ENCODE measurements at places on chromosomes 2 and 18.

DNA sequence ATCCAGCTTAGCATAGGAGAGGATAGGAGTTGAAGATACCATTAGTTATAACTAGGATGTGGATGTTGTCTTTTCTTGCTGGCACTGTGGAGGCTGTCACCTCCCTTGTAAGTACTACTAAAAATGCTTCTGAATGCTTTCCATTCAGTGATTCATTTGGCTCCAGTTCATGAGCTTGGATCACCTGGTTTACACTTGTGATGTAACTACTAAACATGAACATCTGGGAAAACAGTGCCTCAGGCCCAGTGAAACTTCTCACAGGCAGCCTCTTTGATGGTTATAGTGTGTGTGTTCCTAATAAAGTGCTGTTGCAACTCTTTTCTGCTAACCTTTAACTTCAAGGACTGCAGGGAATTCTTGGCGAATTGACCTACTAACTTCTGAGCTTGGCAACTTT lies 13.0 kb upstream of the SLC9A2 start:
- no peak for DNase-seq

DNA sequence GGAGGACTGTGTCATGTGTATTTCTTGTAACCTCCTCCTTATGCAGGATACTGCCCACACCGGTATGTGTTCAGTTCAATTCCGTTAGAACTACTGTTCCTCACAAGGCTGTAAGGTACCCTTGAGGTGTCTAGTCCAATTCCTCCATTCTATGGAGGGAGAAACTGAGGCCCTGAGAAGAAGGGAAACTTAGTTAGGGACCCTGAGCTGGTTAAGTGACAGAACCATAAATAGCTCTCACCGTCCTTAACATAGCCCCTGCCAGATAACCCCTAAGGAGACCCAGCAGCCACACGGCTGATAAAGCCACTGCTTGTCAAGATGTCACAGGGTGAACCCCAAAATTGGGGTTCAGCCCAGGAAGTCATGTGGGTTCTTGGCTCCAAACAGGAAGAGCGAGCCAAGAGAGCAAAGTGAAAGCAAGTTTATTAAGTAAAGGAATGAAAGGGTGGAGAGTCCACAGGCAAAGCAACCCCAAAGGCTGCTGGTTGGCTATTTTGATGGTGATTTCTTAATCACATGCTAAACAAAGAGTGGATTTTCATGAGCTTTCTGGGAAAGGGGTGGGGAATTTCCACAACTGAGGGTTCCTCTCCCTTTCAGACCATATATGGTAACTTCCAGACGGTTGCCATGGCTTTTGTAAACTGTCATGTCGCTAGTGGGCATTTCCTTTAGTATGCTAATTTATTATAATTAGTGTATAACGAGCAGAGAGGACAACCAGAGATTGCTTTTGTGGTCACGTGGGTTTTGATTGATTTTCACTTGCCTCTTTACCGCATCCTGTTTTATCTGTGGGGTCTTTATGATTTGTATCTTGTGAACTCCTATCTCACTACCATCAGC lies 83.4 kb upstream of the RTN4 start:
- DNase-seq, result peak; percentile 76

DNA sequence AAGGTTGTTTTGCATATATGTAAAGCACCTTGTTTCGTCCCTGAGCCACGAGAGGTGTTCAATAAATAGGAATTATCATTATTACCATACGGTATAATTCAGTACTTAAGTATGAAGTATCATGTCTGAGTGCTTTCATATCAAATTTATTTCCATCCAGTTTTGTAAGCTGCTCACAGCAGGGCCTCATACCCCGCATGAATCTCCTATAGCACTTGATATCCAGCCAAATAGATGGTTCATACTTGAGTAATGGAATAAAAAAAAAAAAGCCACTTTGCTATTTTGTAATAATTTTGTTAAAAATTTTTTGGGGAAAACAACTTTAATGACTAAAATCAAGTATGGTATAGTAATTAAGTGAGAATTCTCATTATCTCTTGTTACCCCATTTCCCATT lies 160.8 kb upstream of the NOSTRIN start:
- no peak for DNase-seq

- DNase-seq, result peak; percentile 76
These were observed 81.5 kb downstream of the PRPF40A start for GRCh38 chr2:152635635-152636298.

GRCh38 chr2:17719562-17720371 lies 33.8 kb downstream of the SMC6 start:
- DNase-seq, result peak; percentile 60

DNA sequence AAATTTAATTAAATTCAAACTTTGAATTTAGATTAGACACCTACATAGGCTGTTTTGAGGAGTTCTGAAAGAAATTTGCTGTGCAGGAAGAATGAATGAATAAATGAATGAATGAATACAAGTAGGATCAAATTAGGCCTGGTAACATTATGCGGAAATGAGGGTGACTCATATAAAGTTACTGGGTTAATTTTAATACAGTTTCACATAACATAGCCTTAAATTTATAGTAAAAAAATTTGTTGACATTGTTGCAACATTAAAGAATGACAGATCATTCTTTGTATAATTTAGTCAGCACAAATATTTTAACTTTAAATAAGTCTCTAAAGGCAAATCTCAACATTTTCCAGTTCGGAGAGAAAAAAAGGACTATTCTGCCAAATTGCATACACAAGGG lies 1293.1 kb upstream of the SLC39A10 start:
- no peak for DNase-seq

DNA sequence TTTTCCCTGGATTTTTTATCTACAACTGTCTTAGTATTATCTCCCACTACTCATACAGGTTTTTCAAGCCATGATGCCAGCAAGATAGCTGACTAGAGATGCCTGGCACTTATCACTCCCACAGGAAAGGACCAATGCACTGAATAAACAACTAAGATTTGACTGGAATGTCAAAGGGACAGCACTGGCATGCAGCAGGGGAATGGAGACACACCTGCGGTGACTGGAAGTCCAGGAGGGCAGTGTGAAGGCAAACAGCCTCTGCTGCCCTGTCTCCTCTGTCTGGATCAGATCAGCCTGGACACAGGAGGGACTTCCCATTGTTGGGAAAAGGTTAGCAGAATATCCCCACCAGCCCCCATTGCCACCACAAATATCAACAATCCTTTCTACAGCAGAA lies 85.1 kb downstream of the TMEM237 start:
- DNase-seq, result no peak

GRCh38 chr2:215171796-215172195 lies 33.4 kb upstream of the ABCA12 start:
- DNase-seq, result no peak

DNA sequence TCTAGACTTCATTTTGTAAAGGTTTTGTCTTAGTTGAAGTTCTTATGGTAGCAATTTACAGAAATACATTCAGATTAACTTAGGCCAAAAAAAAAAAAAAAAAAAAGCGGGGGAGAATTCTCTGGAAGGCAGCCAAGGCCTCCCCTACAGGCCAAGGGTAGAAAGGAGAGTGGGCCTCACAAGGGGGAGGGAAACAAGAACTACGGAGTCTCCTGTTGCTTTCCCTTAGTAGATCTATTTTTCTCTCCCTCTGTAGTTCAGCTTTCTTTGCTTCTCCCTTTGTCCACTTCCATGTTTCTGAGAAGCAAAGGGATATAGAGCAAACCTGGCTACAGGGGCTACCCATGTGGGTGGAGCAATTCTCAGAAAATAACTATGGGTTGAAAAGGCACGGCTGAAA lies 2.4 kb upstream of the STK11IP start:
- DNase-seq, result no peak

GRCh38 chr2:237967463-237967951 lies 693 bp downstream of the UBE2F start:
- peak; percentile 35 for DNase-seq

DNA sequence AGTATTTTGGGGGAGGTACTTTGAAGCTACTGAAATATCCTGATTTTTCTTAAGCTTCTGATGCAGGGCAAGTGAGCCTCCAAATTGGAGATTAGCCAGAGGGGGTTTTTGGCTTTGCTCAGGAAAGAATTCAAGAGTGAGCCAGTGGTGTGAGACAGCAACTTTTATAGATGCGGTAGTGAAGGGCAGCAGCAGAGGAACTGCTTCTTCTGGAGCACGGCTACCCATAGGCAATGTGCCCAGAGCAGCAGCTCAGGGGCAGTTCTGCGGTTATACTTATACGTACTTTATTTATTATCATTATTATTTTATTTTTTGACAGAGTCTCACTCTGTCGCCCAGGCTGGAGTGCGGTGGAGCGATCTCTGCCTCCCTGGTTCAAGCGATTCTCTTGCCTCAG lies 19.8 kb upstream of the NT5DC4 start:
- DNase-seq, result no peak

DNA sequence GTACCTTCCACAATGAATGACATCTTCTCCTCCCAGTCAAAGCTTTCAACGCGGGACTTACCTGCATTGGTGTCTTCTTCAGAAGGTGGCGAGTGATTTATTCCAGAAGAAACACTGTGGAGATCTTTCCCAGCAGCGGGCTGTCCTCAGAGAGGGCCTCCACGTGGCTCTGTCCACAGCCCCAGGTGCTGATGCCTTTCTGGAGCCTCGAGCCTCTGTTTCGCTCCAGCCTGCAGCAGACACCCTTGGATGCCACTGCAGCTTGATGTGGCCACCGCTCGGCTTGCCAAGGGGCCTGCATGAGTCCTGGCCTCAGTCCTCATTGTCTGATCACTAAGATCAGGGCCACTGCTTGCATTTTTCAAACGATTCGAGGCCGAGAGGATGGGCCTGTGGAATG lies 46.6 kb upstream of the GALR1 start:
- DNase-seq, result peak; percentile 25

- no peak for DNase-seq
These were observed 504.9 kb downstream of the GALR1 start for GRCh38 chr18:77754475-77755044.

- DNase-seq, result peak; percentile 56
These were observed 5.1 kb downstream of the NFATC1 start for GRCh38 chr18:79400591-79401381.

DNA sequence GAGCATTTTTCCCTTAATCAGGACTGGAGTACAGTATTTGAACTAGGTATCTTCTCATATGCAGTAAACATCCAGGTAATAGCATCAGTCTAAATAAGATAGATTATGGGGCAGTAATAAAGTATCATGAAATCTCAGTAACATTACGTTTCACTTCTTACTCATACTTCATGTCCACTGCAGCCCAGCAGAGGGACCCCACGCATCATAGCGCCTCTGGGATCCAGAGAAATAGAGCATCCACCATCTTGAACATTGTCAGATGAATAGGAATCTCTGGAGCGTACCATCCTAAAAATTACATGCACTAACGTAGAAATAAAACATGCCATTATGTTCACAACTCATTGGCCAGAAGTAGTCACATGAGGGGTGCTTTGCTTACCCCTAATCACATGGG lies 499.0 kb downstream of the CPS1 start:
- no peak for DNase-seq

DNA sequence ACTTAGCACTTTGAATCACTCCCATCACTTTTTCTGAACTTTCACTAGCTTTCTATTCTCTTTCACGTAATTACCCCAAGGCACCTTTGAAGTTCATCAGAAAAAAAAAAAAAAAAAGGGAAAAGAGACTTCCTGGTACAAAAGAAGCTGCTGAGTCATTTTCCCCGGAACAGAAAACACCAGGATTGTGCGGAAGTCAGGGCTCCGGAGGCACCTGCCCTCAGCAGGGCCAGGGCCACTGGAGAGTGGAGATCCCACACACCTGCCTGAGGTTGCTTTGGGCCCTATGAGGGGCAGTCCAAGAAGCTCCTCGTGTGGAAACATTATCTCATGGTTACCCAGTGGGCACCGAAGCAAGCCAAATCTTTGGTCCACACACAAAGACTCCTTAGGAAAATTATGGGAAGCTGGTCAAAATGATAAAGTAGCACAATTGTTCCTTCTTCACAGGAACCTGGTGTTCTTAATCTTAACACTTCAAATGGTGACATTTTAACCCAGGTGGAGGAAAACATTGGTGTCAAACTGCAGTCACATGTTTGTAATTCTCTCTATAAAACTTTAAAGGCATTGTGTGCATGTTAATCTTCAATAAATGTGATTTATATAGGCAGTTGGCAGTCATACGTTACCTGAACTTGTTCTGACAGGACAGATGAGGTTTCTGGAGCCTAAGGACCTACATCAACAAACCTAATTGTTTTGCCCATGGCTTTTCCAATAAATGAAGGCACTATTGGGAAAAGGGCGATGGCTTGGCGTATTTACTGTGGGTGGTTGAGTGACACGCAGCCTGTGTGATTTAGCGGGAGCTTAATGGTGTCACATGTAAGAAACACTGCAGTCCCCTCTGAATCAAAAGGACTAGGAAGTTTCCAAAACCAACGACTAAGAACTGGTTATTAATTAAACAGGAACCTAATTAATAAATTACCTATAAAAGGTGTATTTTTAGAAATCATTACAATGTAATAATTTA lies 23.4 kb upstream of the FAM110C start:
- no peak for DNase-seq

- DNase-seq, result peak; percentile 82
These were observed 124.2 kb upstream of the ARL4C start for GRCh38 chr2:234621120-234621519.

GRCh38 chr2:95346231-95346737 lies 49.1 kb downstream of the KCNIP3 start:
- DNase-seq, result peak; percentile 29

Measured in dermis blood vessel endothelial cell (primary cell).